Hematopoietic multipotent progenitor cell treated with erythropoietin and hydrocortisone succinate and interleukin-3 and kit ligand, for 4 days (in vitro differentiated cells): ENCODE measurements at places on chromosomes 3 and 15.

GRCh38 chr15:42315521-42315920, 42.3 kb upstream of the TMEM87A start:
- DNase-seq = no peak

DNA sequence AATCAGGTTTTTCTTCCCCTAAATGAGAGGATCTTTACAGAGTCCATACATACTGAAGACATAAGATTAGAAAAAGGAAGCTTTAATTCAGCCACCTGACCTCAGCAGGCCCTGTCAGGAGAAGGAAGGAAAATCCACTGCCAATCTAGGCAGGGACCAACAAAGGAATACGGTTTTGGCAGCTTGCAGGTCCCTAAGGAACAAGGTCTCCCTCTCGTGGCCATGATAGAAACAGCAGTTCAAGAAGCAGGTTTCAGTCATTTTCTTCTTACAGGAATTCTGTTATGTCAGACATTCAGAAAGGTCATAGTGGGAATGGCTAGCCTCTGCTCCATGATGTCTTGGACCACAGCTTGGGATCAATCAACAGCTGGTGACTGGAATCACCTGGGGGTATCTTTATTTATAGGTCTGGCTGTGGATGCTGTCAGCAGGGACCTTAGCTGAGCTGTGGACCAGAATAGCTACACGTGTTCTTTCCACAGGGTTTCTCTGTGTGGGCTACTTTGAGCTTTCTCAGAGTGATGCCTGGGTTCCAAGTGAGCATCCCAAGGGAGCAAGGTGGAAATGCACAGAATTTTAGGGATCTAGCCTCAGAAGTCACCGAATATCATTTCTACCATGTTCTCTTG, 9.4 kb upstream of the CMSS1 start:
- DNase-seq = peak; percentile 74

DNA sequence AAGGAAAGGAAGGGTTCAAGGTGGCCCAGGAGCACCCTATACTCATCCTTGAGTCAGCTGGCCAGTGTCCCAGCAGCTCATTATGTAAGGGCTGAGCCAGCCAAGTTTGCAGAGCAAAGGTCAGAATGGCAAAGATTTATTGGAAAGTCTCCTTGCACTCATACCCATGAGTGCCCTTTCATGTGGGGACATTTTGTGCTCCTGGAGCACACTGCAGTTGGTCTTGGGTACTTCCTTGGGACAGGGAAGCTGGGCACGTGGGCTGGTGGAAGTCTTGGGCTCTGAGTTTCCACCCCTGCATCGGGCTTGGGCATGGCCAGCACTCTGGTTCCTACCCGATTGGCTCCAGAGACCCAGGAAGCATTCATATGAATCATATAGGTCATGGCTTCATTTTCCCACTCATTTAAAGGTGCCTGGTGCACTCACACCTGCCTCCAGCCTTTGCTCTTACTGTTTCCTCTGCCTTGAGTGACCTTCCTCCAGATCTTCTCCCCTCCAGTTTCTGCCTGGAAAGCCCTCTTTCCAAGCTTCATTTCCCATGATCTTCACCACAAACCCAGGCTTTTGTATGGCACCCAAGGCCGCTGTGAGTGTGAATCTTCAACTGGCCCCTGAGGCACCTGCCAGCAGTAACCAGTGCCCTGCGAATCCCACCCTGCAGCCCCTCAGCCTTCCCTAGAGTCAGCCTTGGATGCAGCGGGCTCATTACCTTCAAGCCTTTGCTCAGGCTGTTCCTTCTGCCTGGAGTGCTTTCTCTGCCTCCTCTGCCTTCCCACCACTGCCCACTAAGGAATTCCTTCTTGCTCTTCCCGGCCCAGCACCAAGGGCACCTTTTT, 10.5 kb upstream of the PRKCD start:
- no peak for DNase-seq

GRCh38 chr3:178267158-178267844, 268.9 kb upstream of the KCNMB2 start:
- no peak for DNase-seq

GRCh38 chr3:65742914-65743313, 295.8 kb downstream of the MAGI1 start:
- DNase-seq = no peak

GRCh38 chr3:116946376-116946775, 236.8 kb downstream of the TUSC7 start:
- DNase-seq = no peak

- DNase-seq = peak; percentile 83
Measured at GRCh38 chr3:11385326-11385725, 113.1 kb downstream of the ATG7 start.

- peak; percentile 46 for DNase-seq
Measured at GRCh38 chr15:68700455-68701123, 120.1 kb downstream of the ANP32A start.

DNA sequence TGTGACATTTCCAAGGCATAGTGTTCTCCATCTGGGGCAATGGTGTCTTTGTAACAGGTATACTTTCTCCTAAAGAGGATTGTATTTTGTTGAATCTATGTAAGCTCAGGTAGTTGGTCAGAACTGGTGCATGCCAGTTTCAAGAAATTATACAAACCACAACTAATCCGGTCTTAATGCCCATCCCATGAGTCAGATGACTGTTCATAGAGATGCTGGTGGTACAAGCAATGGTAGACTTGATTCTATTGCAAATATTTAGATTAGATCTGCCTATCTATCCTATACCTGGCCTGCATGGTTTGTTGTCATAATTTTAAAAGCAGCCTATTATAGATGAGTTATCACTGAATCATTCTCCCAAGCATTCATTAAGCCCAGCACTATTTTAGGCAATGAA, 43.5 kb downstream of the ATP13A5 start:
- no peak for DNase-seq

GRCh38 chr15:41977757-41978383, 5.5 kb upstream of the EHD4 start:
- no peak for DNase-seq

GRCh38 chr15:58331913-58332675, 99.7 kb upstream of the LIPC start:
- DNase-seq = peak; percentile 97

DNA sequence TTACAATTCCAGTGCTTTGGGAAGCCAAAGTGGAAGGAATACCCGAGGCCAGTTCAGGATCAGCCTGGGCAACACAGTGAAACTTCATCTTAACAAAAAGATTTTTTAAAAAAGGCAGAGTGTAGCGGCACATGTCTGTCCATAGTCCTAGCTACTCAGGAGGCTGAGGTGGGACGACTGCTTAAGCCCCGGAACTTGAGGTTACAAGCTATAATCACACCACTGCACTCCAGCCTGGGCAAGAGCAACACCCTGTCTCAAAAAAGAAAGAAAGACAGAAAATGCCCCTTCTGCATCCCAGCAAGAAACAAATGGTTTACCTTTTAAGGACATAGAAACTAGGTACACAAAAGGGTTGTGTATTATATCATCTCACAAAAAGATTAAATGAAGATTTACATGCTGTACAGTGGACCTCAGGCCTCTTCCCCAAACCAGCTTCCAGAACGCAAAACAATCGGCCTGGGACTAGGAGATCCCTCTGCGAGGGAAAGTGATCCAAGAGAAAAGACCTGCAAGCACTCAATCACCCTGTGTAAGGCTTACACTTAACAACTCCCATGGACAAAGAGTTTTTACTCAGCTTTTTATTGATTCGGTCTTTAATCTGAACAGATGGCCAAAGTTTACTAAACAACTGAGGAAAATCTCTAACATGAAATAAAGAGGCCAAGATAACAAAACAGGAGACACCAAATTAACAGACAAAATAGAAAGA, 21.2 kb downstream of the TFDP2 start:
- no peak for DNase-seq

DNA sequence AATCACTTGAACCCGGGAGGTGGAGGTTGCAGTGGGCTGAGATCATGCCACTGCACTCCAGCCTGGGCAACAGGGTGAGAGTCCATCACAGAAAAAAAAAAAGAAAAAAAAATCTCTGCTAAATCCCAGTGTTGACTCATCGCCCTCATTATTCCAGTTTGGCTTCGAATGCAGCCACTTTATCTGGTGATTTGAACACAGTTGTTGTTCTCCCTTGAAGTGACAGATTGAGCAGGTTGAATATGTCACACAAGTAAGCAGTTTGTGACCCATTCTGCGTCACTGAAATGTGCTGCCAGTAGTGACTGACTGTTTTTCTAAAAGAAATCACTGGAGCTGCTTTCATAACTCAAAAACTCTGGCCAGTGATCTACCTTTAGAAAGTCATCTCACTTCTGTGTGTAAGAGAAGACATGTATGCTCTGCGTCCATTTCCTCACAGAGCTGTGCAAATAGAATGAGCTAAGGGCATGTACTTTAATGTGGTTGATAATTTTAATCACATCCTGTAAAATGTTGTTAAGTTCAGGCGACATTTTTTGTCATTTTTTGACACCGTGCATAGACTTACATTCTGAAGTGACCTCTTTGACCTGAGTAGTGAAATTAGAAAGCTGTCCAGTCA, 12.5 kb downstream of the DOCK3 start:
- no peak for DNase-seq

GRCh38 chr3:167521006-167521355, 47.1 kb upstream of the SERPINI2 start:
- peak; percentile 47 for DNase-seq

DNA sequence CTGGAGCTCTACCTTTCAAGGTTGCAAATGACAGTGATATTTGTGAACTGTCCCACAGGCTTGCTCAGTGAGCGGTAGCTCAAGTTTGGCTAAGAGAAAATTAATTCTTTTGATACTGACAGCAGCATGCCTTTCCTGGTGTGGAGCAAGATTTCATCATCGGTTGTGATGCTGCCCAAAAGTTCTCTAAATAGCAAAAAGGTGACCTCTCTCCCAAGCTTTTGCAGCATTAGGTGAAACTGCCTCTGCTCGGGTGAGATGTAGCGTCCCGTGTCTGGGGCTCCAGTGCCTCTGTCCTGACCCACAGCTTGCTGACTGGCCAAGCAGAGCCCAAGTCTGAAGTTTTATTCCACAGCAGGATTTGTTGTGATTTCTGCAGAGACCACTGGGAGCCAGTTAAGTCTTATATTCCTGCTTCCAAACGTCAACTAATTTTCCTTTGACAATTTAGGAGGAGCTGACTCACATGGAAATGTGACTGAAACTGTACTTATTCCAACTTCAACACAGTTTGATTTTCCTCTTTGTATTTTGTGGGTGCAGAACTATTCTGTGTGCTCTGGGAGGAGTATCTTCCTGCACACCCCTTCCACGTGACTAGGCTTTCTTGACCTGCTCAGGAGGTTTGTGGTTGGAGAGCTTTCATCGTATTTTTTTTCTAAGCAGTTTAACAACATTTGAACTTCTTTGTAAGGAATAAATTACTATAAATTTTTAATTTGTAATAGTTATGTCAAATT, 5.9 kb downstream of the SYNM start:
- DNase-seq = peak; percentile 16

DNA sequence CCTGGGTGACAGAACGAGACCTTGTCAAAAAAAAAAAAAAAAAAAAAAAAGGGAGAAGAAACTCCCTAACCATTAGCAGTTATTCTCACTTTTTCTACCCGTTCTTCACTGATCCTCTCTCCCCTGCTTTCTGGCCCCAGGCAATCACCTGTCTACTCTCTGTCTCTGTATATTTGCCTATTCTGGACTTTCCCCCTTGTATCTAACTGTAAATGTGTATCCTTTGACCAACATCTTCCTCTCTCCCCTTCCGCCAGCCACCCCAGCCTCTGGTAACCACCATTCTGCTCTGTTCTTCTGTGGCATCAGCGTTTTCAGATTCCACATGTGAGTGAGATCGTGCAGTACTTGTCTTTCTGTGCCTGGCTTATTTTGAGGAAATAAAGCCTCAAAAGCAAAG, 6.9 kb downstream of the CYFIP1 start:
- DNase-seq = peak; percentile 50

GRCh38 chr3:11636394-11636770, 7.3 kb downstream of the VGLL4 start:
- no peak for DNase-seq

- no peak for DNase-seq
Measured at GRCh38 chr15:60043744-60044435, 39.8 kb downstream of the FOXB1 start.

DNA sequence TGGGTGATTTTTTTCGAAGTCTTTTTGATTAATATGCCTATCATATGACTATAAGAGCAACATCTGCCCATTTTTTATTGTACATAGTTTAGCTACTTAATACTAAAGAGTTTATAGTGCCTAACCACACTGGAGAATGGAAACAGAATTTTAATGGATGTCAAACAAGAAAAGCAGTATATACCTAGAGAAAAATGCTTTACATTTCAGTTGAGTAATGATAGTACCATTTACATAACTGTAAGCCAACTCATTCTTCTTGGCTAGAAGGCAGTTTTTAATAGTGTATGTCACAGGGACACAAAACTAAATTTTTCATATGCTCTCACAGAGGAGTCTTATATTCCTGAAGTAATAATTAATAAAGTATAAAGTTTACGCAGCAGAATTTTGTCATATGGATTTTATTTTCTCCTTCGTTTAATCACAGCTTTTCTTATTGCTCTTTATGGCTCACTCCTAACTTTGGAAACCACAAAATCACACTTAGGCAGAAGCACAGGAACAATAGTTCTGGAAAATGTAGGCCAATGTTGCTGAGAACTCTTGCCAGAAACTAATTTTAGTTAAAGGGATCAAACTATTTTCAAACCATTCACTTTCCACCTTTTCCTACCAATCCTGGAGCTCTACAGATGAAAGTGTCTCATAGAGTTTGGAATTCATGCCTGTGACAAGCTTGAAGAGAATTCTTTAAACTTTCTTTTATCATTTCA, 243.6 kb downstream of the ZIC1 start:
- DNase-seq = no peak

GRCh38 chr3:104556372-104557078, 810.2 kb upstream of the ALCAM start:
- peak; percentile 31 for DNase-seq

GRCh38 chr3:88059380-88060170, 520 bp downstream of the ZNF654 start:
- no peak for DNase-seq

- no peak for DNase-seq
Measured at GRCh38 chr15:51718219-51718618, 19.2 kb downstream of the LYSMD2 start.

DNA sequence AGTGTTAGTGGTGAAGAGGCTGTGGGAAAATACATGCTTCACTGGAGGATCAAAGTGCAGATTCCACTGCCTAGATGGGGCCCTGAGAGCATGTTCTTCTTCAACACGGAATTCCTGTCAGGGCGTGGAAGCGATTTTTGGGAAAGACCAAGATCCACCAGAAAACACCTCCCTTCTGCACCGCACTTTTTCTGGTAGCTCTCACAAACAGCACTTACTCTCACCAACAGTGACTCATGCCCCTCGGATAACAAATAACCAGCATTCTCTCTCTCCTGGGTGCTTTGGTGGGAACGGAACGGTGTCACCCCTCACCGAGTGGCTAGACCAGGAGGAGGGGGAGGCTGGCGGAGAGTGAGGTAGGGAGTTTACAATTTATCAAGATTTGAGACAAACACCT, 40.1 kb downstream of the ADAMTSL3 start:
- no peak for DNase-seq
